ENCODE measurements at places on chromosomes 2 and 18.
A peak's percentile ranks its signal among the peaks of the same experiment; 100 is the strongest.

GRCh38 chr2:237227190-237227589 lies 141.5 kb downstream of the COPS8 start:
- no peak for DNase-seq

DNA sequence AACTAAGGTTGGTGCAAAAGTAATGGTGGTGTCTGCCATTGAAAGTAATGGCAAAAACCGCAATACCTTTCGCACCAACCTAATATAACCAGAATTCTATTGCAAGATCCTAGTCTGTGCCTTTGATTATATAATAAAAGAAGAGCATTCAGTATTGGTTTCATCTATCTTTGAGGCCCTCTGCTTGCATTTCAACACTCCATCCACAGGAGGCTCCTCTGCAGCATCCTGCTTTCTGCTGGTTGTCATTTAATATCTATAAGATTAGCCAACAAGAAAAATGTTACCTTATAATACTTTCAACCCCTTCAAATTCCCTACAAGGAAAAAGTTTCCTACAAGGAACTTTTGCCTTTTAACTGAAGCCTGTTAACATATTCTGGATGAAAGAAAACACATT lies 139.2 kb downstream of the CDCA7 start:
- no peak for DNase-seq

GRCh38 chr2:227095346-227095745 lies 68.7 kb downstream of the COL4A4 start:
- DNase-seq, result no peak

GRCh38 chr2:39380525-39381150 lies 56.4 kb downstream of the MAP4K3 start:
- no peak for DNase-seq

GRCh38 chr2:142866426-142866825 lies 11.0 kb upstream of the KYNU start:
- DNase-seq, result no peak

DNA sequence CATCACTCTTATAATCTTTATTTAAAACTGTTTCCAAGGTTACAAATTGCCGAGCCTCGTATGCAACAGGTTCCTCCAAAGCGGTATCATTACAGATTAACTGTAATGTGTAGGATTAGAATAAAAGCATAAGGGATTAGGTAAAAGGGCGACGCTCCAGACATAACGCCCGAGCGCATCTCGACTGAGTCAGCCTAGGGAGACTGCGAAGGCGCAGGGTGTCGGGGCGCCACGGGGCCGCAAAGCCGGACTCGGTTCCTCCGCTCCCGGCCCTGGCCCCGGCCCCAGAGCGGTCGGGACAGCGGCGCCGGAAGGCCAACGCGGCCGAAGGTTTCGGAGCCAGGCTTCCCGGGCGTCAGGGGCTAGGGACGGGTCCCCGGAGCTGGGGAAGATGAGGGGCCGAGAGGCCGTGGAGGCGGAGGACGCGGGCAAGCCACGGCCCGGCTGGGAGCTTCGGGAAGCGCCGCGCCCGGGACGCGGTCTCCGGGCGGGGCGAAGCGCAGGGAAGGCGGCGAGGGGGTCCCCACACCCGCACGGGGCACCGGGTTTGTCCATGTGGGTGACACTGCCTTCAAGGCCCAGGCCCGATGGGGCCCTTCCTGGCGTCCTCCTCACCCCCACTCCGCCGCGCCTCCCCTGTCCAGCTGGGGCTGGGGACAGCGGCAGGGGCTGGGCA lies 12.9 kb upstream of the SIX3 start:
- no peak for DNase-seq

DNA sequence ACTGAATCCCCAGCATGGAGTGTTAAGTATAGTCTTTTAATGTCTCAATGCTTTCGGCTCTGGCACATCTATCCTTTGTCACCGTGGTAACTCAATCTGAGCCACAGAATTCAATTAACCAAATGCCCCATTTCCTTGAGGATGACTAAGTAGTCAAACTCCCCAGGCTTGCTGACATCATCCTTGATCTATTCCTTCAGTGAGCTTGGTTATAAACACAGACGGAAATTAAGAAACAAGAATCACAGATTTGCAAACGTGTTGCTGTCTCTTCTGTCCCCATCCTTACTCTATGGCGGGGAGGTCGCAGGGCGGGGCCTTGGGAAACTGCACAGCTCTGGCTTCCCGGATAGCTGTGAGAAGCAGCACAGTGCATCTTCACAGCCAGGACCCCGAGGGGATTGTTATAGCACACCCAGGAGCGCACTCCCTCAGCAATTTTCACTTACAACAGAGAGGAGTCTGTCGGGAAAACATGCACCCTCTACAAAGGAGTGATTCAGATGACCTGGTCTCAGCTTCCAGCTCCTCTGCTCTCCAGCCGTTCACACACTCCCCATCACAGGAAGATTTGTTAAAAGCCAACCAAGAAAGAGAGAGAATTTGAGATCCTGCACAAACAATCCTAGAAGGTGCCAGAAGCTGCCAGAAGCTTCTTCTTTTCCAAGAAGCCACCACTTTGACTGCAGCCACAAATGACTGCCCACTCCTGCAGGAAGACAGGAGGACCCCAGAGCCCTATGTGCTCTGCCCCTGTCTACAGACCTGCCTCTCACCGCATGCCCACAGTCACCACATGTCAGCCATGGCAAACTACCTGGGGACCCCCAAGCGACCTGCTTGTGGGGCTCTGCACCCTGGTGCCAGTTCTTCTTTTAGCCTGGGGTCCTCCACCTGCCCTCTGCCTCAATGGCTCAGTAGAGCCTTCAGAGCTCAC lies 44.9 kb upstream of the YWHAQ start:
- no peak for DNase-seq

DNA sequence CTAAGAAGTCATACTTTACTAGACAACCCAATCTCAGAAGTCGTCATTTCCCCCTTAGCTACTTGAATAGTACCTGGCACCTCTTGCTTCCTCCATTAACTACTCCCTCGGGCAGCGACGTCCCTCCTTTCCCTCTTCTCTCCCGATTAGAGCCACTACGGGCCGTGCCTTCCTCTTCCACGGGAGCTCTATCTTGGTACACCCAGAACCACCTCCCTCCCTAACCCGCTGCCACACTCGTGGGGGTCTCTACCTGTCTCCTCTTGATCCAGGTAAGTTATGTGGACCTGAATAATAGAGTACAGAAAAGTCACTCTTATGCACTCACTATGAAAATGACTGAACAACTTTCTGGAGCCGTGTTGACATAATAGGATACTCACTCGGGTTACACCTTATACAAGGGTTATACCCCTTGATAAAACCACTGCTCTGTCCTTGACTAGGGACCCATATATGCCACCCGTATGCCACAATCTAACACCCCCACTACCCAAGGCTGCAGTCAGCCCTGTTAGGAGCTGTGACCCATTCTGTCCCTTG lies 595 bp upstream of the HDHD2 start:
- DNase-seq, result no peak

DNA sequence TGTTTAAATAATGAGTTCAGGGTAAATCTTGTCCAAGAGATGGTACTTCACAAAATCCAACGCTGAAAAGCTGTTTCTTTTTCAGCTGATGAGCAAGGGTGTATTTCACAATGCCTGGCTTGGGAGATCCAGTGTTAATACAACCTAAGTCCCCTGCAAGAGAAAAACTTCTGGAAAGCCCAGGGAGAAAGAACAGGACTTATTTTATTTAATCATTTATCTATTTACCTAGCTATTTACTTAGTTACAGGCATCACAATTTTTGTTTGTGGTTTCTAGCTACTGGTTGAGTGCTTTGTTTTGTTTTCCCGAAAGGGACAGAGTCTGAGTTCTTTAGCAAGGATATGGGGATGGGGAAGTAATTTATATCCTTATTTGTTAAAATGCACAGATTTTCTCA lies 598.2 kb upstream of the SYT4 start:
- DNase-seq, result no peak

- no peak for DNase-seq
Observed at GRCh38 chr2:9748577-9748976, 94.7 kb upstream of the TAF1B start.

GRCh38 chr18:42394238-42394637 lies 439.2 kb downstream of the PIK3C3 start:
- DNase-seq, result no peak

- peak; percentile 13 for DNase-seq
Observed at GRCh38 chr2:234368861-234369261, 128.0 kb downstream of the ARL4C start.

DNA sequence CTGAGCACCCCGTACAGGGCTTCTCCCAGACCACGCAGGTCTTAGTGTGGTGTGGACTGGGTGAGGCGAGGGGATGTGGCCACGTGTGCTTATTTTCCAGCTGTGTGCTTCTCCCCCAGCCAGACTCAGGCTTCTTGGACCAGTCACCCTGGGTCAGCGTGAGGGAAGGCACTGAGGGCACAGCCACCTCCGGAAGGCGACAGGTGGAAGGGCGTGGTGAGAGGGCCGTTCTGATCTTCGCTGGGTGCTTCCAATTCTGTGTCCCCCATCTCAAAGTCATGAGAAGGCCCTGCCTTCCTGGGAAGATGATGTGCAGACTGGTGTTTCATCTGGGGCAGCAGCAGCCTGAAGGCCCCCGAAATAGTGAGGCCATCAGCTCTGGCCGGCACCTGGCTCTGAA lies 169.7 kb upstream of the MYCN start:
- no peak for DNase-seq

- DNase-seq, result peak; percentile 98
Observed at GRCh38 chr18:51029694-51030536, at the start of gene SMAD4. Gene SMAD4, plus strand, starts transcription at chr18:51030213. Its CDS starts 16,834 bp downstream, at chr18:51047047.

- peak; percentile 32 for DNase-seq
Observed at GRCh38 chr2:27431395-27431794, 3.0 kb downstream of the NRBP1 start.

- DNase-seq, result peak; percentile 47
Observed at GRCh38 chr2:12441750-12442475, 274.8 kb upstream of the TRIB2 start.

DNA sequence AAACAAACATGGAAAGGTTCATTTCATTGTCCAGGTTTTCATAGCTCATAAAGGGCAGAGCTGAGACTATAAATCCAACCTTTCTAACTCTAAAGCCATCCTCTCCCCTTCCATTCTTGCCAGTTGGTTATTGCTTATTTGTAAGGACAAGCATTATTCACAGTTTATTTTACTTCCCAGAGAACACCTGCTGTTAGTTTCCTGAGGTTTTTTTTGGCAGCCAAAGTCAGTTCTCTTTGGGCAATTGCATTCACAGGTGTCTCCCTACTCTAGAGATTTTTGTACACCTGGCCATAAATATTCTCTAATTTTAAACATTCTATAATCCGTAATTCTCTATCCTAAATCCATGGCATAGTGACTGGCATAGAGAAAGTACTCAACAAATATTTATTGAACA lies 87.3 kb upstream of the SPHKAP start:
- no peak for DNase-seq

GRCh38 chr2:98034745-98035144 lies 39.0 kb upstream of the TMEM131 start:
- peak; percentile 56 for DNase-seq

GRCh38 chr2:12070153-12070552 lies 323.7 kb downstream of the LPIN1 start:
- DNase-seq, result no peak

DNA sequence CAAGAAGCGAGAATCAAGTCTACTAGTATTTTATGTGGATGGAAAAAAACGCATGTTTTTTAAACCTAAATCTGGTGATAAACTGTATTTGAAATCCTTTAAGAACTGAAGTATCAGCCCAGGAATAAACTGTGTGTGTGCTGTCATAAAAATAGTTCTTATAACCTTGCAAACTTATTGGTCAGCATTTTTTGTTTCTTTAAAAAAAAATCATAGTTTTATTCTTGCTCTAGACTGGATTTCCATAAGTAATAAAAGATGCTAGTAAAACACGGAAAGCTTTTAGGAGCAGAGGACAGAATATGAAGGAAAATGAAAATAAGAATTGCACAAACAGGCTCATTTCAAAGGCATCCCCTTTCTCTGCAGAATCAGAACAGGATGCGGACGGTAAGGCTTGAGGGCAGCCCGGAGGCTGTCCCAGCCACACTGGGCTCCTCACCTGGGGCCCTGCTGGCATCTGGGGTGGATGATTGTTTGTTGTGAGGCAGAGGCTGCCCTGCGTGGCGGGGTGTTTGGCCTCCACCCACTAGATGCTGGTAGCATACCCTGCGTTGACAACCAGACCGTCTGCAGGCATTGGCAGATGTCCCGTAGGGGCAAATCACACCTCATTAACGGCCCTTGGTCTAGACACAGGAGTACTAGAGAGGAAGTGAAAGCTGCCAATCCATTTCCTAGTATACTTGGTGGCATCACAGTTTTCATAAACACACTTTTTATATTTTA lies 52.5 kb downstream of the MBP start:
- DNase-seq, result peak; percentile 42

DNA sequence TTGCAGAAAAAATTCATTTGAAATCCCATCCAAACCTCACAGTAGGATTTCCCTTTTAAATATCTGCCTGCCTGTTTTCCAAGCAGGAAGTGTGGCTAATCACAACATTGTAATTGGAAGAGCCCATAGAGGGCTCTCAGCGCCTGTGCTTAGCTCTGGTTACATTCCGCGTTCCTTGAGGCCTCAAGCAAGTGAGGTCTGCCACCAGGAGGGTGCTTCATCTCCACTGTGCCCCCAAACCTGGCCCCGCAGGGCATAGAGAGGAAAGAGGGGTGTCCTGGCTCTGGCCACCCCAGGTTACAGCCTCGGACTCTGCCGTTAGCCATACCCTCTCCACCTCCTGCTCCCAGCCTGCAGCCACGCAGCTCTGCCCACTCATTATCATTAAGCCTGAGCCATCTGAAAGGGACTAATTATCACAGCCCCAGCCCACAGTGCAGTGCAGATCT lies 214.8 kb downstream of the SP3 start:
- no peak for DNase-seq

- DNase-seq, result no peak
Observed at GRCh38 chr2:169034984-169035544, 3.9 kb upstream of the ABCB11 start.

GRCh38 chr2:25279091-25279651 lies 62.6 kb downstream of the DNMT3A start:
- DNase-seq, result peak; percentile 88

GRCh38 chr2:86006524-86006923 lies 99.2 kb downstream of the POLR1A start:
- DNase-seq, result no peak

All from hematopoietic multipotent progenitor cell treated with erythropoietin and hydrocortisone succinate and interleukin-3 and kit ligand, for 4 days (in vitro differentiated cells).